ENCODE measurements at places on chromosomes 4 and X.

DNA sequence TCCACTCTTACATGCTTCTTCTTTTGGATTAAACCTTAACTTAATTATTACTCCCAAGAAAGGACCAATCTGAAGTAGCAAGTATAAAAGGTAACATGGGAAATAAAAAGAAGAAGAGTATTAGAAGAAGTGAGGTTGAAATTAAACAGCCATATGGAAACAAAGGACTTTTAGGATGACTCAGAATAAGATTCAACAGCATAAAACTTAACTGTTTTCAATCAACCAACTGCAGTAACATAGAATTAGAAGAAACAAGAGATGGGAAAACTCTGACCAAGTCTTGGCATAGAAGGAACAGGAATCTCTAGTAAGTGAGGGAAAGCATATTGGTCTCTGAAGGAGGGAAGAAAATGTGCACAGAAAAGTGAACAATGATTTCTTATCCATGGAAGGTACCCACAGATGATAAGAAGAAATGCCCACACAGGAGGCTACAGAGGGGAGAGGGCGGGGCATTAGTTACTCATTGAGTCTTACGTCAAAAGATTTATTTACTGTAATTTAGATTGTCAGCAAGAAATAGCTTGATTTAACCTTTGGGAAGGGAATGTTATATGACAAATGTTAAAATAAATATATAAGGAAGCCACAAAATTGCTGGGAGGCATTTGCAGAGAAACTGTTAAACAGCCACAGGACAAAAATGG lies 177.3 kb downstream of the BANK1 start:
- DNase-seq = no peak

DNA sequence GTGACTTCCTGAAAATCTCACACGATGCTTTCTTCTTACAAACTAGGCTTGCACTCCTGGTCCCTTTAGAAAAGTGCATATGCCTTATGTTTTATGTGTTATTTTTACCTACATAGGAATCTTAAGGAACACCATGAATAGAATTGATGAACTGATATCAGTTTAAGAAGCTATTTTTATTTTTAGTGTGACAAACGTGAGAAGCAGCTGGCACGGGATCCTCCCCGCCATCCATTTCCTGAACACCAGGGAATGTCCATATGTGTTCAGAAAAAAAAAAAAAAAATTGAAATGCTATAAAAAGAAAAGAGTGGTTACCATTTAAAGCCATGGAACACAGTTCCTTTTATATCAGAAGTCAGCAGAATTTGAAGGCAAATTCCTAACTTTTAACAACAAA lies 1096.1 kb upstream of the PRKX start:
- no peak for DNase-seq

GRCh38 chrX:145825896-145826295 lies 8.3 kb downstream of the SLITRK2 start:
- DNase-seq = no peak

DNA sequence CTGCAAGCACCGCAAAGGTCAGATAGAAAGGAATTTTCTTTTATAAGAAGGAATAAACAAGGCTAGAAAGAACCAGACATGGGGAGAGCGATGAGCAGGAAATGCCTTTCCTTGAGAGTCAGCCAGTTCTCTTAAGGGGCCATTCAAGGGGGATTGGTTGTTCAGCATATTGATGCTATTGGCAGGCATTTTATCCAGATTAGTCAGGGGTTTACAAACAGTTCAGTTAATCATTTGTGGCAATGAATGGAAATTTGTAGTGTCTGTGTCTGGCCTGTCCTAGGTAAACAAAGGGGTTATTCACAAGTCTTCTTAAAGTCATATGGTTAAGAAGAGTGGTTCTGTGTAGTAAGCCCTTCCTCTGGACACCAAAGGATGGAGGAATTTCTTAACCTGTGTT lies 184.7 kb upstream of the FRMPD4 start:
- no peak for DNase-seq

GRCh38 chrX:114047558-114047957 lies 536.3 kb upstream of the HTR2C start:
- no peak for DNase-seq

DNA sequence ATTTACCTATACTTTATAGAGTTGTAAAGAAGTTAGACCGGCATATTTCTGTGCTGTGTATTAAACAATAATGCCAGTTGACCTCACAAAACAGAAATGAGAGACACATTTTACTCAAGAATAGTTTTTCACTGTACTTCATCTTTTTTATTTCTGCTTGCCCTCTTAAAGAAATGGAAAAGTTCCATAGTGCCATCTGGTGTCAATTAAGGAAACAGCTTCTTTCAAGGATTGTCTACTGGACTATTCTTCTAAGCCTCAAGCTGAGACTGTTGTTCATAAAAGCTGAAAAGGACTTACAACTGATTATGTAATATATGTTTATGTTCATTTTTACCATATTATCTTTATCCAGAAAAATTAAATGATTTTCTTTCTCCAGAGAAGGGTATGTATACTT lies 1523.7 kb downstream of the ARAP2 start:
- DNase-seq = no peak

All from stimulated activated CD8-positive, alpha-beta memory T cell treated with anti-CD3 and anti-CD28 coated beads, Interleukin-4, amount 100 ng/mL, for 1 hour (primary cell).